ENCODE measurements at places on chromosomes 12 and 14. TPM values are rescaled to one million over a fixed set of nuclear protein-coding genes. Genes with fewer than 3 reads are reported as not detected.

SLC35F4 gene
- total RNA-seq, result not detected

CCDC197 gene
- total RNA-seq, result not detected

PLA2G1B gene
- total RNA-seq, result not detected

GRCh38 chr14:103123634-103124500 is 606 bp downstream of the TNFAIP2 start:
- no peak for DNase-seq

DNA sequence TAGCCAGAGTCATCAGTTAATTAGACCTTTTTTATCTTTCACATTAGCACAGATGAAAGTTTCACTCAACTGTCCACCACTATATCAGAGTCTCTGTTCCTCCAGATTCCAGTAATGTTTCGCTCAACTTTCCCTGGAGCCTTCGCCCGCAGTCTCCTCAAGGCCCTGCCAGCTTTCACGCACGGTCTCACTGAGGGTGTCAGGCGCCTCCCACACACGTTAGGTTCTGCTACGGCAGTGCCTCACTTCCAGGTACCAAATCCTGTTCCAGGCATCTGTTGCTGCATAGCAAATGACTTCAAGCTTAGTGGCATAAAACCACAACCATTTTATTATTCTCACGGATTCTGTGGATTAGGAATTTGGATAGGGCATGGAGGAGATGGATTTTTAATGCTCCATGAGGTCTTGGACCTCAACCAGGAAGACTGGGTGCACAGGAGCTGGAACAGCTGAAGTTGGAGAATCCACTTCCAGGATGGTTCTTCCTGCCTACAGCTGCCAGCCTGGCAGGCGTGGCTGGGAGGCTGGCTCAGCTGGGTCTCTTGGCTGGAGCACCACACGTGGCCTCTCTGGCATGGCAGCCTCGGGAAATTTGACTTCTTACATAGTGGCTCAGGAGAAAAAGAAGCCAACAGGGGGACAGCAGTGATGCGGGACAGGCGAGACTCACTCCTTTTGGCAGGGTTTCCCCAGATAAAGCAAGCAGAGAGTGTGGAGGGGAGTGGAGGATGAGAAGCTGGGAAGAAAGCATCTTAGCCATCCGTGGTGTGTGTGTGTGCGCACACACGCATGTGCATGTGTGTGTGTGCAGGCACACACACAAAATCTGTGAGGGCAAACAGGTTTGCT is 21.3 kb upstream of the BCDIN3D start:
- DNase-seq, result no peak
